Stimulated activated CD4-positive, alpha-beta T cell treated with anti-CD3 and anti-CD28 coated beads, Interleukin-15, amount 100 ng/mL, for 1 hour (primary cell): ENCODE measurements at places on chromosomes 3 and 15.

DNA sequence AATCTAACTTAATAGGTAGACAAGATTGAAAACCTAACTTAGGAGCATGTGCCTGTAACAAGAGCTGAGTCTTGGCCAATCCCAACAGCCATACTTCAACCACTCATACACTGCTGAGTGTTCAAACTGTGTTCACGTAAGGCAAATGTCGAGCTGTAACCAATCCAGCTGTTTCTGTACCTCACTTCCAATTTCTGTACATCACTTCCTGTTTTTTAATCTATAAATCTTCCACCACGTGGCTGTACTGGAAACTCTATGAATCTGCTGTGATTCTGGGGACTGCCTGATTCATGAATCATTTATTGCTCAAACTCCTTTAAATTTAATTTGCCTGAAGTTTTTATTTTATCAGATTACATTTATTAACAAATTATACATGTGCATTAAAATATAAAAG, 44.6 kb upstream of the NEDD4 start:
- DNase-seq = no peak

DNA sequence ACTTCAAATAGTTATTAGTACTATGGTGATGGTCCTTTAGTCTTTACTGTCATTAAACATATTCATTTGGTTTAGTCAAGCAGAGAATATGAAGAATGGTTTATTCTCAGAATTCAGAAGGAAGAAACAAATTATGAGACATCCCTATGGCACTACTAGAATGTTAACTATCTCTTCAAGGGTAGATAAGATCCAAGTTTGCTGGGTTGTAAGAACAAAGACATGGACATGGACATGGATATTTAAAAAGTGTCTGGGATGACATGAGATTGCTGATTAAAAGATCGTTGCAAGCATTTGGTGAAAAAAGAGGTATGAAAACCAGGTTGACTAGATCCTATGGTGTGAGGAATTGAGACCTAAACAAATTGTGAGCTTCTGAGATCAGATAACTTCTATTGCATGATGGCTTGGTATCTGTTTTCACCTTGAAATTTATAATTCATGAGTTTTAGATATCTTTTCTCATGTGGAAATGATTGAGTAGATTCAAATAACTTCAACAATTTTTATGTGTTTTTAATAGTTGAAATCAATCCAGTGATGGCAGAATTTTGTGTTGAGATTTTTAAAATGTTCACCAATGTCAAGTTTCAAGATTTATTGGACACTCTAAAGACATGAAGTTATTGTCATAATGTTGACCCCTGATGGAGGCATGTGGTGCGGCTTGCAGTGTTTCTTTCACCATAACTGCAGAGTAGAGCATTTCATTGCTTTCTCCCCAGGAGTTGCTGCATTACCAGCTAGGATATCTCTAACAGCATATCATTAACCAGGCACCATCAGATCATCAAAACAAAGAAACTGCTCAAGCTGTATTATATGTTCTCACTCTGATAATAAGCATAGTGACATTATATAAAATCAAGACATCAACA, 72.6 kb downstream of the NAALADL2 start:
- DNase-seq = no peak

GRCh38 chr15:39874890-39875549, 45.0 kb downstream of the GPR176 start:
- DNase-seq = no peak

- DNase-seq = no peak
Measured at GRCh38 chr3:12400616-12401194, 83.6 kb upstream of the TSEN2 start.

DNA sequence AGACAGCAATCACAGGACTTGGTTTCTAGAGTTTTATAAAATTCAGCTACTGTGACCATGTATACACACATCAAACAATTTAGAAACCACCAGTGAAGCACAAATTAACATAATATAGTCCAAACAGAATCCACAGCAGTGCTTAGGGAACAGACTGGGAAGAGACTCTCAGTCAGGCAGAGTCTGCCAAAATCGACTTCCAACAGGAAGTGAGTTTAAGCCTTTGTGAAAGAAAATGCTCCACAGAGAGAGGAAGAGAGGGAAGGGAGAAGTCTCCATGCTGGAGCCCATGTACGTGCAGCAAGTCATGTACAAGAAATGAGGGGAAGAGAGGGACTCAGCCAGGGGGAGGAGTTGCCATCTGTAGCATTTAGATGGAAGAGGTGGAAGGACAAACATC, 172.6 kb downstream of the IL5RA start:
- no peak for DNase-seq

- no peak for DNase-seq
Measured at GRCh38 chr15:91426412-91426811, 326.4 kb downstream of the SV2B start.

- no peak for DNase-seq
Measured at GRCh38 chr15:100116416-100117190, 225.2 kb downstream of the ADAMTS17 start.

DNA sequence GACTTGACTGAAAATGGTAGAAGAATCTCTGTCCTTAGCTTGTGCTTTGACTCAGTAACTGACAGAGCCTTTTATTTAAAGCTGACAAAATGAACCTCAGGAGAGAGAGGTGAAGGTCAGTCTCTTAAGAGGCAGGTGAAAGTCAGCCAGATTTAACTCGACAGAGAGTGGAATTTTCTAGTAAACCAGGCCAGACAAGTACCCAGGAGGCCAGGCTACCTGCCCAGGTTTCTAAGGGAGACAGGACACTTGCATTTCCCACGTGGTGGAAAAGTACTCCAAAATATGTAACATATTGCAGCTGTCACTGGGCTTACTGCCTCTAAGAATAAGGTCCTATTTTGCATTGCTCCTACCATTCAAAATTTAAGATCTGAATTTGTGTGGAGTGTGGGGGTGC, 167.9 kb downstream of the FMN1 start:
- DNase-seq = no peak

GRCh38 chr15:79009379-79009778, 64.5 kb upstream of the CTSH start:
- DNase-seq = no peak

GRCh38 chr15:60536314-60536713, 57.4 kb upstream of the ICE2 start:
- no peak for DNase-seq

DNA sequence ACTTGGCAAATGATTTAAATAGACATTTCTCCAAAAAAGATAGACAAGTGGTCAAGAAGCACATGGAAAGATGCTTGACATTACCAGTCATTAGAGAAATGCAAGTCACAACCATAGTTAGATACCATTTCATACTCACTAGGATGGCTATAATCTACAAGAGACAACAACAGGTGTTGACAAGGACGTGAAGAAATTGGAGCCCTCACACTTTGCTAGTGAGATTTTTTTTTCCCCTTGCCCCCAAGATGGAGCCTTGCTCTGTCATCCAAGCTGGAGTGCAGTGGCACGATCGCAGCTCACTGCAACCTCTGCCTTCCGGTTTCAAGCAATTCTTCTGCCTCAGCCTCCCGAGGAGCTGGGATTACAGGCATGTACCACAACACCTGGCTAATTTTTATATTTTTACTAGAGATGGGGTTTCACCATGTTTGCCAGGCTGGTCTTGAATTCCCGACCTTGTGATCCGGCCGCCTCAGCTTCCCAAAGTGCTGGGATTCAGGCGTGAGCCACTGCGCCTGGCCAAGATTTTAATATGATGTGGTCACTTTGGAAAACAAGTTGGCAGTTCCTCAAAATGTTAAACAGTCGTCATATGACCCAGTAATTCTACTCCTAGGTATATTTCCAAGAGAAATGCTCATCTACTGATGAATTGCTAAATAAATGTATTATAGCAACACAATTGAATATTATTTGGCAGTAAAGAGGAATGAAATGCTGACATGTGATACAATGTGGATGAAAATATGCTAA, 103.3 kb downstream of the ATG7 start:
- no peak for DNase-seq

DNA sequence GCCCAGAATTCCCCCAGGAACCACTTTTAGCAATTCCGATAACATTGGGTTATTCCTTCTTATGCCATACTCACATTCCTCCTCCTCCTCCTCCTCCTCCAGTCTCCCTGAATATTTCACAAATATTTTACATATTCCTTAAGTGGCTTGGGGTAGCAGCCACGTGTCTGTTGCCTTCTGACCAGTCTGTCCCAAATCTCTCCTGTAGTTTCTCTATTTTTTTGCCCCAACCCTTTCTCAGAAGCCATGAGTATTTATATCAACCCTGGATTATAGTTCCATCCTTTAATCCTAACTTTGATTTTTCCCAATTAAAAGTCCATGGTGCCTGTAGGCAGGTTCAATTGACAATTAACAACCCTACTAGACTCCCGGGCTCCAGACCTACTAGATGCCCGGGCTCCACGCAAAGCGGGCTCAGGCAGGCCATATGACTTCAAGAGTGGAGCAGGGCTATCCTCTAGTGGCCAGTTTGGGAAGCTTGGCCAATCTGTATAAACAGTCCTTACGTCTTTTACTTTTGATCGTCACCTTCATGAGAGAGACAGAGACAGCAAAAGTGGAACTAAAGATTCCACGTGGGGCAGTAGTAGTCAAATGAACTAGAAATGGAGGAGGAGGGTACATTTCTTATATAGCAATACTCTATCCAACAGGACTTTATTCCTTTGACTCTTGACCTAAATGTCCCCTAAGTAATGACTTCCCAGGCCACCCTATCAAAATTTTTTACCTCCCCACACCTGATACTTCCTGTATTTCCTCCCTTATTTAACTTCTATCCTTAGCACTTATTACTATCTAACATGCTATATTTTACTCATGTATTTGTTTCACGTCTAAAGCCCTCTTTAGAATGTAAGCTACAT, 69.7 kb downstream of the USF3 start:
- DNase-seq = no peak

GRCh38 chr3:104646196-104646595, 720.5 kb upstream of the ALCAM start:
- no peak for DNase-seq

DNA sequence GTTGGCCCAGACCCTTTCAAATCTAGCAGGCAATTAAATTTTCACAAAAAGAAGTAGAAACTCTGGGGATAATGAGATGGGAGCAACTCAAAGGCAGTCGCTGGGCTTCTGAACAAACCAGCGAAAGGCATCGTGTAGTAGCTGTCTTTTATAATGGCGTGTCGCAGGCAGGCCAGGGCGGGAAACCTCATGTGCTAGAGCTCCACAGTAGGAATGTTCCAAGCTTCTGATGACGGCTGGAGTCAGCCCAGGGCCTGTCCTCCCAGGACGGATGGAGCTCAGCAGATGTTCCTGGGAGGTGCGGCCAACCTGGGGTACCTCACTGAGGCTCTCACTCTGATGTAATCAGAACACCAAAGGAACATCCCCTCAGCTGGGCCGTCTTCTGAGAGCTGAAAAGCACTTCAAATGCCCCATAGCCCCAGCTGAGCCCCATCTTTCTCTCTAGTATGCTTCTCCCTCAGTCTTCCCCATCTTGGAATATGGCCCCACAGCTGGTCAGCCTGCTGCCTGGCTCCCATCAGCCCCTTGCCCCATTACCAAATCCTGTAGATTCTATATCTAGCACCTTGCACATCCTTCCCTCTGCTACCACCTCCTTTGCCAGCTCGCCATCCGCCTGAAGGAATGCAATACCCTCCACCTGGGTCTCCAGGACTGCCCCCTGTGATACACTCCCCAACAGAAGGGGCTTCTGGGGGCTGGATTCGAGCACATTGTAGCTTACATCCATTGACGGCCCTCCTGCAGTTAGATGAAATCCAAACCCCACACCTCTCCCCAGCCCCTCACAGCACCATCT, 54.9 kb upstream of the ATP2B2 start:
- DNase-seq = no peak

GRCh38 chr3:150265305-150265704, 142.8 kb upstream of the TSC22D2 start:
- no peak for DNase-seq

DNA sequence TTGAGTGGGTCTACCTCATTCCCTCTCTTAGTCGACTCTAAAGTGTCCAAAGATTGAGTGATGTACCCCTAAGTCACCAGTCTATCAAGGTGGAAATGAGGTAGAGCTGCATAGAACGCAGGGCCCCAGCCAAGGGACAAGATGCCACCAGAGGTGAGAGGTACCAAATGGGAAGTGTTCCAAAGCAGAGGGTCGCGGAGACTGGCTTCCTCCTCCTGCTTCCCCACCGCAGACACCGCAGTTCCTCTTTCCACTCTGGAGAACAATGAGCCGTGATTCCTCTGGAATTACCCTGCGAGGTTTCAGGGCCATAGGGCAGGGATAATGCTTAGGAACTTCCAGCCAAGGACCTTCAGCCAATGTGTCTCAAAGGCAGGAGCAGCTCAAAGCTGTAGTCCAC, 55.8 kb downstream of the DAPK2 start:
- no peak for DNase-seq

- DNase-seq = no peak
Measured at GRCh38 chr3:56125358-56126005, 342.8 kb downstream of the ERC2 start.

DNA sequence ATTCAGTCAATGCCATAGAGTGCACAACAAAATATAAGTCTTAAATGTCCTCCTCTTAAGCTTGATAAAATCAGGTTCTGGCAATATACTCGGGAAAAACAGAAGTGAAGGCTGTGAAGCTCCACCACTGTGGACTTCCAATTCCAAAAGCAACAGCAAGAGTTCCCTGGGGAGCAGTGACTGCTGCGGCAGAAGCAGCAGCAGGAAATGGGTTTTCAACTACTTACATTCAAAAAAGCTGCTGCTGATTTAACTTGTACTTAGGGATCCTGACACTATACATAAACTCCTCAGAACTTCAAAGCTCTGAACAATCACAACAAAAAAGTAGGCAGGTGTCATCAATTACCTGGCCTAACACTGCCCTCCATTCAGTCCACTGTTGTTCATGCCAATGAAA, 4.7 kb downstream of the CEP152 start:
- DNase-seq = no peak

DNA sequence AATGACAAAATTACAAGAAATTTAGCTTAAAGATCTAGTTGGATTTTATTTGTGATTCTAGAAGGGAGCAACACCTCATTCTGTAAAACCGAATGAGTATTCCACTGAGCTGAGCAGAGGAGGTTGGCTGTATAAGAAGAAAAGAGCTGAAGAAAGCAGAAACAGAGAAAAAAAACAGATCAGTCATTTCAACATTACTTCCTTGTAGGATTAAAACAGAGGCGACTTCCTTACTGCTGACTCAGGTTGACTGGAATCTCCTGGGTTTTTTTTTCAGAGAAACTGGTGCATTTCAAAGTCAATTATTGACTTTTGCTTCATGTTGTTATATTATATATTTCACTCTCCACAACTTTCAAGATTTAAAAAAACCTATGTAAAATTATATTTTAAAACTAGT, 368.1 kb upstream of the UBE2E2 start:
- no peak for DNase-seq

DNA sequence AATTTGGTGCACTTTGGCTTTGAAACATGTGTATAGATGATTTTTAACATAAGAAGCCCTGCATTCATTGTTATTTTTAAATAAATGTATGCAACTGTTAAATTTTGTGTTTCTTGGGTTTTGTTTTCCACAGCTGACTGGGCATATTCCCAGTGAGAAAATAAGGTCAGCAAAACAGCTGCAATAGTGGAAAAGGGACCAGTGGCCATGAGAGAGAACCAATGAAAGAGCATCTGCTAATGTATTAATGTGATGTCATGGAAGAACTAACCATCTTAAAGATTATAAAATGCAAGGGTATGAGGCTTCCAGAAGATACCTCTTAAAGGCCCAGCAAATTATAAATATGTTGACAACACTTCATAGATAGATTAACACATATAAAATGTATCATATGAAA, 31.0 kb upstream of the KBTBD12 start:
- DNase-seq = no peak
